ENCODE measurements at places on chromosomes 11 and 22.

DNA sequence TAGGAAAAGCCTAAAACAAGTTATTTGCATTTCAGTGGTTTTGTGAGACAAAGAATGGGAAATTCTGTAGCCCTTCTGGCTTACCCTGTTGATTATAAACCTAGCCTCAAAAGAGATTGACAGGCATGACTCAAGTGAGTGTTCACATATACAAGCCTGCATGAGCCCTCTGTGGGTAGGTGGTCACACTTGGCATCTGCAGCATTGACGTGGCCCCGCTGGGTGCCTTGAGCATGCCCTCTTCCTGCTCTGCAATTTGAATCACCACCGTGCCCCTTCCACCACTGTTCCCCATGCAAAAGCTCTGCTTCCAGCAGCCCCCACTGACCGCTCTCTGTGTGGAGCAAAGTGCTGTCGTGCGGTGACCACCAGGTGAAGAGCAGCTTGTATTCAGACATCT, 21.0 kb upstream of the ADSL start:
- peak; percentile 62 for DNase-seq

GRCh38 chr22:42700901-42701300, 19.8 kb downstream of the A4GALT start:
- no peak for DNase-seq

DNA sequence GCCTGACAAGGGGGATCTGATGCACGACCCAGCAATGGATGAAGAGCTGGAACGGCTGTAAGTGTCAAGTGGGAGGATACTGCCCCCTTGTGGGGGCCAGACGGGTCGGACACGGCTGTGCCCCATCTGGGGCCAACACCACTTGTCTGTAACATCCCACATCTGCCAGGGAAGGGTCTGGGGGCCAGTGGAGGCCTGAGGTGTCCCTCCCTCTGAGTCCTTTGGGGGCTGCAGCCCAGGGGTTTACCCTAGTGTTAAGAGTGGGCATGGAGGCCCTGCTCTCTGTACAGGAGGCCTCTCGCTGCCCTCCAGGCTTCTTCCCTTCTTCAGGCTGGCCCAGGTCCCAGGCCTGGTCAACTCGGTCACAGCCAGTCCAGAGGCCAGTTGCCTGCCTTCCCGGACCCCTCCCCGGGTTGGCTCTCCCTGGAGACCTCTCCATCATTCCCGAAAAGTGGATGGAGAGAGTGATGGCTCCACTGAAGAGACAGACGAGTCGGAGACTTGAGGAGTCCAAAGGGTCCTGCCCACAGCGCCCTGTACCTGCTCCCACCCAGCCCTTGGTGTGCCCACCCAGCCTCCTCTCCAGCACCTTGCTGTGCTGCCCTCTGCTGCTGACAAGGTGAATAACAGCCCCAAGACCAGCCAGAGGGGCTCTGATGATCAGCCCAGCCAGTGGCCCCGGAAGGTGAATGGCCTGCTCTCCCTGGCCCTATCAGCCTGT, 15.4 kb downstream of the ARFGAP2 start:
- DNase-seq: no peak

- DNase-seq: no peak
Observed at GRCh38 chr11:129292771-129293170, 82.9 kb upstream of the BARX2 start.

GRCh38 chr11:101429703-101430540, 153.9 kb downstream of the TRPC6 start:
- no peak for DNase-seq

DNA sequence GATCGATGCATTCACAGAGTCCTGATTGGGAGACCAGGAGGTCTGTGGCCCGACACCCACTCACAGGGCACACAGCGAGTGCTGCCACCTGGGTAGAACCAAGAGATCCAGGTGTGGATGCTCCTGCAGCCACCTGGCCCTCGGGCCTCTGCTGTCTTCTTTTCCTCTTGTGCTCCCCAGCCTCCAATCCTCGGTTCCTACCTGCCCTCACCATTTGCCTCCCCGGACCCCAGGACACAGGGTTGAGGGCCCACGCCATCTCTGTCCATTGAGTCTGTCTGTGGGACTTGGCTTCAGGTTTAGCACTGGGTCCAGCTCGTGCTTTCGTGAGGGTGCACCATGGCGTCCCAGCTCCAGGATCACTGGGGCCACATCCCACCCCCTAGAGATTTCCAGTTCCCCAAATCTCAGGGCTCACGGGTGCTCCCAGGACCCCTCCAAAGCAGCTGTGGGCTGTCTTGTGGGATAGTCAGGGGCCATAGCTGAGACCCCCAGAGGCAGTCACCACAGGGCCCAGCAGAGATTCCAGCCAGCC, 591.1 kb downstream of the BRD1 start:
- DNase-seq: no peak

- DNase-seq: no peak
Observed at GRCh38 chr22:33111491-33111890, 53.3 kb upstream of the SYN3 start.

GRCh38 chr11:48050304-48050703, 69.9 kb downstream of the PTPRJ start:
- no peak for DNase-seq

- DNase-seq: no peak
Observed at GRCh38 chr22:35072925-35073324, 7.0 kb downstream of the ISX start.

DNA sequence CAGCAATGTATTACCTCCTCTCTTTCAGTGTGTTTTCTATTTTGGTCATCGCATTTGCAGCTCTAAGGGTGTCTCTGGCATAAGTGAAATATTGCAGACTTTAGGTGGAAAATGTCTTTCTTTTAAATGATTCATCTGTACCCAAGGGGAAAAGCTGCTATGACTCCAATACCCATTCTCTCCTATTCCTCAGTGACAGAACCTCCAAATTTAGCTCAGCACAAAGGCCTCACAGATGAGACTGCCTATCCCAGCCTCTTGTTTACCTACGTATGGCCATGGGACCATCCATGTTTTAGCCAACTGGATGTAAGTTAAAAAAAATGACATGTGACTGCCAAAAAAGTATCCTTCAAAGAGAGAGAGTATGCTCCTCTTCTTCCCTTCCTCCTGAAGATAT, 7.9 kb downstream of the MTMR2 start:
- DNase-seq: no peak

DNA sequence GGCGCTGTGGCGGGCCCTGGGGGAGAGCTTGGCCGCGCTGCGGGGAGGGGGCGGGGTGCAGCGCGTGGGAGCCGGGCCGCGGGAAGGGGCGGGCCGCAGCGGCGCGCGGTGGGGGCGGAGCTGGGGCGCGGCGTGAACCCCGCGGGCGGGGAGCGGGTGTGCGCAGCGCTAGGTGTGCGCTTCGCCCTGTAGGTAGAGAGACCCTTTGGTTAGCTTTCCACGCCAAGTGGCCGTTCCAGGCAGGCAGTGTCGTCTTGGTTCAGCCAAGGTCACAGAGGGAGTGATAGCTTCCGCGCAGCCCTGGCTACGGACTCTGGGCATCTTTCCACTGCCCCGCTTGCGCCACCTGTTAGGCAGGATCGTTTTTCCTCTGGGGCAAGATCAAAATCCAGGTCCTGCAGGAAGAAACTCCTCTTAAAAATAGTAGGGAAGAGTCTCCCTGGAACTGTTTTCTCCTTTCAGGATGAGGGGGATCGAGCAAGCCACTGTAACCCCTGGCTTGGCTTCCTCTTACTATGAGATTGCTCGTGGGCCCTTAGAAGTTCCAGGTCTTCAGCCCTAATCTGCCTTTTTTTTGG, 434 bp downstream of the BANF1 start:
- DNase-seq: no peak

DNA sequence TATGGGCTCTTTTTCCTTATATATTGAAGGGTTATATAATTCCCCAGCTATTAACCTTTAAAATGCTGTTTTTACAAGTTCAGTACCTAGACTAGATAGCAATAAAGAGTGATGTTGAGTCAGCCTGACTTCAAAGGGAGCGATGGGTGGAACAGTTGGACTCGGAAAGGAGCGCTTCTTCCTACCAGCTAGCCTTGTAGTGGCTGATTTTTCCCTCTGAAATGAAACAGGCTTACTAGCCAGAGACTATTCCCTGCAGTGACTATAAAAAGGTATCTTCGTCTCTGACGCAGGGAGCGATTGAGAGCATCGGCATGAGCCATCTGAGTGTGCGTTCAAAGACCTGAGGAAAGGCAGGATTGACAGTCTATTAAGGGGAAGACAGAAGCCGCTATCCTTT, 66.0 kb upstream of the GRAMD1B start:
- no peak for DNase-seq

DNA sequence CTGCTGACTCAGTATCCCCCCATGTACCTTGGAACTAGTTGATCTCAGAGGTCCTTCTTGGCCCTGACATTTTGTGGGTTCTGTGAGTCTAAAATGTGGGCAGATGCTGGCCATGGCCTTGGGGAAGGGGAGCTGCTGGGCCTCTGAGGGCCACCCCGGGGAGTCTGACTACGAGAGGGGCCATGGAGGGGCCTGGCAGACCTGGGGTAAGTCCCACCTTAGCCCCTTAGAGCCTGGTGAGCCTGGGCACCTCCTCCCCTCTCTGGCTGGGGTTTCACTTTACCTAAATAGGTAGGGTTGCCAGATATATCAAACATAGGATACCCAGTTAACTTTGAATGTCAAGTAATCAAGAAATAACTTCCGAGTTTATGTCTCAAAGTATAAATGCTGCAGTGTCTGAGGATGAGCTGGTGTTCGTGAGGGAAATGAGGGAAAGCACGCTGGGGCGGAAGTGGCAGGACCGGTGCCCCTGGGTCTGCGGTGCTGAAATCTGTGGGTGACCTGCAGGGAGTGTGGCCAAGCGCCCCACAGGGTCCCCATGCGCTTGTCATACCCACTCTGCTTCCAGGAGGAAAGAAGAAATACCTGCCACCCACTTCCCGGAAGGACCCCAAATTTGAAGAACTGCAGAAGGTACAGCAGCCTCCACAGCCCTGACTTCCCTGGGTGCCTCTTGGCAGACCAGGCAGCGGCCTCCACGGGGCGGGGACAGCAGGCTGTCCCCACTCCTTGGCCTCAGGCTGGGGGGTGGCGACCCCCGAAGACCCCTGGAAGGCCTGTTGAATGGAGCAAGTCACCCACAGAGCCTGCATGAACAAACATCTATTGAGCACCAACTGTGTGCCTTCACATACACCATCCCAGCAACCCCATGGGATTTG, 4.8 kb downstream of the PARVG start:
- DNase-seq: no peak

DNA sequence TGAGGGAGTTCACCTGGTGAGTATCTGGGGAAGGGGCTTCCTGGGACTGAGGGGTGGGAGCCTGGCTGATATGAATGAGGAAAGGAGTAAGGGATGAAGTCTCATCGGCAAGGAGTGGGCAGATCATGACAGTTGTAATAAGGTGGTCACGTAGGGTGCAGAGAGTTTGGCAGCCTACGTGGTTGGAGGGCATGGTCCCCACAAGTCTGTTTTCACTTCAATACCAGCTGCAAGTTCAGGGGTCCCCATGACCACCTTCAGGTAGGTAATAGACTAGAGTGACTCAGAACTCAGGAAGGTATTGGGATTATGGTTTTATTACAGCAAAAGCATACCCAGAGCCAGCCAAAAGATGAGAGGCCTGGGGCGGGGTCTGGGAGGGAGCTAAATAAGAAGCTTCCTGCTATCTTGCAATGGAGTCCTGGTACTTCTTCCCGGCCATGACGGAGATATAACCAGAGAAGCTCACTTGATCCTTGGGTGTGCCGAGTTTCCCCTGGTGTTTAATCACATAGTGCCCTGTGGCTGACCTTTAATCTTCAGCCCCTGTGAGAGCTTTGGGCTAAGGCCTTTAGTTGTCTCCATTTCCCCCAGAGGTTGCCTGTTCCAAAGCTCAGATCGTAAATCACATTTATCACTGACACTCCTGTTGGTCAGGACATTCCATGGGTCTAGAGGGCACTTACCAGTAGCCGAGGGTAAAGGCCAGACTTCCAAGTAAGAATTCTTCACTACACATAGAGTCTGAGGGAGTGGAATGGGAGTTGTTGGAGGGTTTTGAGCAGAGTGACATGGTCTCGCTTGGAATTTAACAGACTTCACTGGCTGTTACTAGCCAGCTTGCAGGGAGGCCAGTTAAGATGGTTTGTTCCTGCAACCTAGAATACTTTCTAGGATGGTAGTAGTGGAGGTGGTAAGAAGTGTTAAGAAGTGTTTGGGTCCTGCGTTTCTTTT, 9.1 kb downstream of the SLC3A2 start:
- no peak for DNase-seq

DNA sequence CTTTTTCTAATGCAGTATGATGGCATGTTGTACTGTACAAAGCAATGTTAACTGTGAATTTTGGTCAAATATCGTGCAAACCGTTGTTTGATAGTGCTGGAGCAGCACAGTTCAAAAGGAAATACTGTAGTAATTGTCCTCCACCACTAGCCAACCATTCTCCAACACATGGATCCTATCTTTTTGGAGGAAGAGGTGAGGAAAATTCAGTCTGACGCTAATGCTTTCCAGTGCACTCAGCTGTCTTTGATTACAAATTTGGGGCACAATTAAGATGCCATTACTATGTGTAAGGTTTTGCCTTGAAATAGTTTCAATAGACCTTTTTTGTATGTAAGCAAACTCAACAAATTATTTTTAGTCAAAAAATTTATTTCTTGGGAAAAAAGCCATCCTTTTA, 240.5 kb upstream of the CCDC179 start:
- DNase-seq: no peak

GRCh38 chr11:130798280-130798679, 118.0 kb downstream of the SNX19 start:
- DNase-seq: no peak

DNA sequence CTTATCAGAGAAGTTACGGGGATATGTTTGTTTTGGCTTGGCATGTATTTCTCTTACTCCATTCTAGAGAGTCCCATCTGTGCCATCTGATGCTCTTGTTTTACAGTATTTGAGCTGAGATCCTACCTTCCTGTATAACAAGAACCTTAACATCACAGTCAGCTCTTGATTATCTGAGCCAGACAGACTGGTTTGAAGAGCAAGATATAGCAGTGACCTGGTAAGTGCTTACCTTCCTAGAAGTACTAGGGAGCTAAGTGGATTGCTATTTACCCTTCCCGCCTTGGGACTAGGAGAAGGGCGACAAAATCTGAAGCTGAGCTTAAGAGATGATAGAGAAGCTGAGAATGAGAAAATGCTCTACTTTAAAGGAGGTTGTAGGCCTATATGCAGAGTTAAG, 235.3 kb downstream of the CSNK2A3 start:
- no peak for DNase-seq

- DNase-seq: no peak
Observed at GRCh38 chr22:25701056-25701780, 40.8 kb upstream of the MYO18B start.

DNA sequence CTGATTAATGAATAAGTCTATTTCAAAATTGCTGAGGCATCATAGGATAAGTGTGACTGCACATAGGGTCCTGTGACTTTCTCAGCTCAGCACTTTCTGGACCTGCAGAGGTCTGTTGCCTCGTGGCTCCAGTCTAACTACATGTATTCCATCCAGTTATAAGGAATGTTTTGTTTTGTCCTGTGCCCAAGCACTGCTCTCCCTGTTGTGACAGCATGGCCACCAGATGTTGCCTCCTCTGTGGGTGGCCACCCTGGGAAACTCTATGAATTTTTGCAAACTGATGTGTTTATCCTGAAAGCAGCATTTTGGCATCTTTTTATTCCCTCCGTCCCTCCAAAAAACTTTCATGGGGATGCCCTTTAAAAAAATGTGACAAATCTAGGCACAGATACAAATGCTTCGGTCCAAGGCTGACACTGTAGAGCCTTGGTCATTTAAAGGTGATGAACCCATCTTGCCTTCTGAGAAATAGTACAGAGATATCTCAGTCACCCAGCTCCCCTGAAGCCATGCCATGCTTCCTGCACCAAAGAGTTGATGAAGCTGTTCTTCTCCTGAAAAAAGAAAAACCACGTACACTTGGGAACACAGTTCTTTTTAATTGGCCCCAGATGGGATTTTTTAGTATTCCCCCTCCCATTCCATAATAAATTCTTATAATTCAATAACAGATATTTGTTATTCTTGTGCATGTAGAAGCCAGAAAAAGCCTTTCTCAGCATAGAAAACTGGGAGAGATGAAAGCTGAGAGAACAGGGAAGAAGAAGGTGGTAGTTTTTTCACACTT, 72.6 kb downstream of the CCDC34 start:
- DNase-seq: no peak
